ENCODE measurements at places on chromosomes 1 and 21. TPM values are rescaled to one million over a fixed set of nuclear protein-coding genes. Genes with fewer than 3 reads are reported as not detected.

DNA sequence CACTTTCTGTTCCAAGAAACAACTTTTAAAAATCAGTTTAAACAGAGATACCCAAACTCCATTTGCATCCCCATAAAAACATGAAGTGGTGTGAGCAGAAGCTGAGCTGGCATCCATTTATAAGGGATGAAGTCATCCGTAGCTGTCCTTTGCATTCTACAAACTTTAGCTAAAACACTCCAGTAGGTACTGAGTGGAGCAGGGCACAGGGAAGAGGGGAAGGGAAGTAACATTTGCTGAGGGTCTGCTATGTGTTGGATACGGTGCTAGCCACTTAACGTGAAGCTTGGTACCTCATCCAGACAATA lies 32.9 kb downstream of the VWA5B1 start:
- DNase-seq = no peak

GRCh38 chr1:49728377-49728776 lies 295.4 kb downstream of the AGBL4 start:
- DNase-seq = no peak

Gene CHODL
- 1.8 TPM for polyA plus RNA-seq

Gene MFN2
- 41.1 TPM for polyA plus RNA-seq
